Midbrain (tissue), 1 donor: ENCODE measurements at places on chromosomes 1 and 21.

DNA sequence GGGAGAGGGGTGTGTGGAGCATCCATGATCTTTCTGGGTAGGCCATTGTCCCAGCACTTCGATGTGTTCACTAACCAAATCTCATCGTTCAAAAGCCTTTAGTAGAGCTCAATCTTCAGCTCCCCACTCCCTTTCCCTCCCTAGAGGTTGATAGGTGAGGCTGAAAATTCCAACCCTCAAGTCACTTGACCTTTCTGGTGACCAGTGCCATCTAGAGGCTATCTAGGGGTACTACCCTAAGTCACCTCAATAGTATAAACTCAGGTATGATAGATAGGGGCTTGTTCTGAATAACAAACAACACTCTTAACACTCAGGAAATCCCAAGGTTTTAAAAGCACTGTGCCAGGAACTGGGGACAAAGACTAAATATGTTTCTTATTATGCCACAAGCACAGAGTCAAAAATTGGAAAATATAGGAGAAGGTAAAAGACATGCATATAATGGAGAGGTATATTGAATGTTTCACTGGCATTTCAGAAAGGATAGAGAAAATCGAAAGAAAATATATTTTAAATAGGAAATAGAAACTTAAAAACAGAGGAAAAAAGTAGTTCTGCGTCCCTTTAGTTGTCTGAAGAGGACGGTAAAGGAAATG lies 42.9 kb upstream of the CD53 start:
- DNase-seq = no peak

- no peak for DNase-seq
These were observed 37.9 kb downstream of the EPHA2 start for GRCh38 chr1:16117936-16118335.

DNA sequence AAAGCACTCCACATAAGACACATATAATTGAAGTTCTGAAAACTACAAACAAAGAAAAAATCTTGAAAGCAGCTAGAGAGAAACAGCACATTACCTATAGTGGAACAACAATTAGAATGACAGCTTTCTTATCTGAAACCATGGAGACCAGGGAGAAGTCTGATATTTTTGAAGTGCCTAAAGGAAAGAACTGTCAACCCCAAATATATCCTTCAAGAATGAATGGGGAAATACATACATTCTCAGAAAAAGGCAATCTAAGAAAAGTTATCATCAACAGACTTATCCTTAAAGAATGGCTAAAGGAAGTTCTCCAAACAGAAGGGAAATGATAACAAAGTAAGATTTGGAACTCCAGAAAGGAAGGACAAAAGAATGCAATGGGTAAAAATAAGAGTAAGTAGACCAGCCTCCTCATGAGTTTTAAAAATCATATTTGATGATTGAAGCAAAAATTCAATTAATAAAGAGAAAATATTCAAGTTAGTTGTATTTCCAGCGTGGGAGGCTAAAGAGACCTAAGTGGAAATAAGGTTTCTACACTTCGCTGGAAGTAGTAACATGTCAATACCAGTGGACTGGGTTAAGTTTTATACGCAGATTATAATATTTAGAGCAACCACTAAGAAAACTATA lies 170.8 kb upstream of the SAMSN1 start:
- no peak for DNase-seq

DNA sequence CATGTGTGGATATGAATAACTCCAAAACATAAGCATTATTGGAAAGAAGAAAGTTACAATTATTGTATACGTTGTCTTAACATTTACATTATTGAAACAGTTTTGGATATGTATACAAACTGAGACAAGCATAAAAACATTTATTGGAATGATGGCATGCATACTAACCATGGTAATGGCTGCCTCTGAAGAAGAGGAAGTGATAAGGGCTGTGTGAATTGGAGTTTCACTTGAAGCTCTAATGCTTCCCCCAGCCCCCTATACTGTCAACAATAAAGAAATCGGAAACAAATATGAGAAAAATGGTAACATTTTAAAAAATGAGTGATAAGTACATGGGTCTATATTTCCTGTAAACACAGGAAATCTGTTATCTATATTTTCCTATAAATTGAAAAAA lies 367.7 kb upstream of the DPYD start:
- no peak for DNase-seq

DNA sequence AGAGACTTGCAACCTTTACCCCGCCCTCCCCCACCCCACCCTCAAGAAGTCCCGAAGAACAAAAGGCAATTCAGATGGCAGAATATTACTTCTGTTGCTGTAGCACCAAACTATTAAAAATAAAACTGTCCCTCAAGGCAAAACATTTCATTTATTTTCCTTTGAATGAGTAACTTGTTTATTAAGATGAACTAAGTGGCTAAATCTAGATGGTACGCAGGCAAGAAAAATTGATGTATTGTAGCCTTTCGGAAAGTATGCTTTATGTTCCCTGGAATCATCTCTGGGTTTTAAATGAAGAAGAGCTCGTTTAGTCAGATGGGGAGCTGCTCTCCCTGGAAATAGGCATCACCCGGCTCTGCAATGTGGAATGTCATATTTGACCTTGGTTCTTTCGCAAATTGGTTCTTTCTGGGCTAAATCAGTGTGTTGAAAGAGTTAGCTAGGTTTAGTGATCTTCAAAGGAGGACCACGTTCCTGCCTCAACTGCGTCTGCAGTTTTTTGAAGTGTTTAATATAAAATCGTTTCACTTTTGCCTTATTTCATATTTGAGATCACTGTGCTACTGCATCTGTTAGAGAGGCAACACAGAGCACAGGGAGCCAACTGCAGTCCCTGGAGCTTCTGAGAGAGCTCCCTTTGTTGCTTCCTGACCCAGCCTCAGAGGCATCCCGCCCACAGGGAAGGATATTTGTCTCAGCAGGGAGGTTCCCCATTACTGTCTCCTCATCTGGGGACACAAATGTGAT lies 61.8 kb downstream of the KIF26B start:
- DNase-seq = no peak

DNA sequence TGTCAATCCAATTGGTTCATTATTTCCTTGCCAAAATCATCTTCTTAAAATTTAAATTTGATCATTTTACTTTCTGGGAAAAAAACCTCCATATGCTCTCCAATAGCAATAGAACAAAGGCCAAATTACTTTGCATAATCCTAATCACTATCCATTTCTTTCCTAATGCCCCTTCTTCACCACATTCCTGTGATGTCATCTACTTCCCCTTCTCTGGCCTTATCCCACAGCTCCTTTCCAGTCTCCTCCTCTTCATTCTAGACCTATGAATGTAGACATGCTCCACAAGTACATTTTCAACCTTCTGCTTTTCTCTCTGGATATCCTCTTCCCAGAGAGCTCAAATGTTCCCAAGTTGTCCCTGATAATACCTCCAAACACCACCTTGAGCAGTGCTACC lies 216.6 kb downstream of the MRPL39 start:
- DNase-seq = no peak

GRCh38 chr1:77948841-77949424 lies 29.9 kb downstream of the FUBP1 start:
- no peak for DNase-seq

- DNase-seq = no peak
These were observed 538.0 kb upstream of the PLXNA2 start for GRCh38 chr1:208782186-208782585.

- no peak for DNase-seq
These were observed 38.0 kb upstream of the COL18A1 start for GRCh38 chr21:45366931-45367401.
